Activated CD4-positive, alpha-beta T cell treated with anti-CD3 and anti-CD28 coated beads for 36 hours (primary cell): ENCODE measurements at places on chromosomes 1 and 21.

DNA sequence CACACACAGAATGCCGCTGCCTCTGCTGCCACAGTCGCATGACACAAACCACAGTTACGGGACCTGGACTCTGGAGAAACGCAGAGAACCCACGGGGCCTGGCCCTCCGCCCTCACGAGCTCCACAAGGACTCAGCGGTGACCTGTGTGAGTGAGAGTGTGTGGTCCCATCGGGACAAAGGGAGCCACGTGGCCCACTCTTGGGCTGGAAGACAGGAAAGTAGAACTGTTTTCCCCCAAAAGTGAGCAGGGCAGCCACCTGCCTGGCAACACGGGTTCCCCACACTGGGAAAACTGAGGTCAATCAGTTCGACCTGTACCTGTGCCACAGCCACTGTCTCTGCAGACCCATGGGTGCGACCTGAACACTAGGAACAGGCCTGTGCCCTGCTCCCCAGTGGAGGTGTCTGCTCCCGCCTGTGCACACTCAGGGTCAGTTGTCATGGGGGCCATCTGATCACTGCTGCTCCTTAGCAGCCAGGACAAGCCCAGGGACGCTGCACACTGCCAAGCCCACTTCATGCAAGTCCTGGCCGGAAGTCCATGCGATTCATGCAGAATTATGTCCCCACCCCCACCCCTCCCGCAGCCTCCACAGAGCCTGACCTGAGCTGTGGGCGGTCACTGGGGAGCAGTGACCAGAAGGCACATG lies 54.4 kb upstream of the ADARB1 start:
- no peak overlapping the region for H3K27ac ChIP-seq
- DNase-seq = no peak
- H3K4me3 ChIP-seq = no peak overlapping the region
- peaks cover 6% of the 10 kb centered on the region for H3K4me1 ChIP-seq
- peaks cover 27% of the 10 kb centered on the region for H3K27me3 ChIP-seq
- H3K36me3 ChIP-seq = no peaks in the 10 kb centered on the region

DNA sequence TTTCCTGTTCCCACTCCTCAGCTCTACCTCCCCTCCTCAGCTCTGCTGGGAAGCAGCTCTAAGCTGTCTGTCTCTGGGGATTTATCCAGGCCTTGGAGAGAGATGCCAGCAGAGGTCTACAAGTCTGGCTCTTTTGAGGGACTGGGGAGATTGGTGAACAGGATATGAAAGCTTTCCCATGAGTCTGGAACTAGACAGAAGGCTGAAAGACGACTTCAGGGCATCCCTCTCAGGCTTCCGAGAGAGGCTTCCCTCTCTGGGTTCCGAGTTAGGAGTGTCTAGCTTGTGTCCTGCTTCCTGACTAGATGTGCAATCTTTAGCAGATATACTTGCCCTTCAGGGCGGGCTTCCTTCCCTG lies 733 bp downstream of the TMEM35B start:
- DNase-seq = no peak
- H3K27me3 ChIP-seq = no peaks in the 10 kb centered on the region
- peaks cover 43% of the 10 kb centered on the region for H3K4me1 ChIP-seq
- H3K27ac ChIP-seq = peak overlapping the region; percentile 93
- peaks cover 23% of the 10 kb centered on the region for H3K36me3 ChIP-seq

GRCh38 chr1:15952317-15953258 lies 23.3 kb downstream of the ZBTB17 start:
- H3K4me3 ChIP-seq = peak overlapping the region; percentile 61
- peaks cover 62% of the 10 kb centered on the region for H3K36me3 ChIP-seq
- peaks cover 93% of the 10 kb centered on the region for H3K4me1 ChIP-seq
- peak; percentile 70 for DNase-seq
- H3K27ac ChIP-seq = peak overlapping the region; percentile 95

DNA sequence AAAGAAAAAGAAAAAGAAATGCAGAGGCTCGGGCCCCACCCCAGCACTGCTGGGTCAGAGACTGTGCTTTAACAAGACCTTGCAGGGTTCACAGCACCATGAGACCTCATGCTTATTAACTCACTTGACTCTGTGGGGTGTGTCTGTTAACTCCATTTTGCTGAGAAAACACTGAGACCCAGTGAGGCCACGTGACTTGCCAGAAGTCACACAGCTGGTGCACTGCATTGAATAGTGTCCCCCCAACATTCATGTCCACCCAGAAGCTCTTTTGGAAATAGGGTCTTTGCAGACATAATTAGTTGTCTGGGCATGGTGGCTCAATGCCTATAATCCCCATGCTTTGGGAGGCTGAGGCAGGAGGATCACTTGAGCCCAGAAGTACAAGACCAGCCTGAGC lies 39.7 kb downstream of the CHD5 start:
- H3K27ac ChIP-seq = no peak overlapping the region
- DNase-seq = no peak
- H3K4me3 ChIP-seq = no peak overlapping the region
- H3K27me3 ChIP-seq = no peaks in the 10 kb centered on the region

- H3K27ac ChIP-seq = peak overlapping the region; percentile 35
- H3K4me1 ChIP-seq = peaks cover 7% of the 10 kb centered on the region
- H3K36me3 ChIP-seq = no peaks in the 10 kb centered on the region
- H3K4me3 ChIP-seq = no peak overlapping the region
- peaks cover 10% of the 10 kb centered on the region for H3K27me3 ChIP-seq
These were observed 37.5 kb upstream of the SLAMF9 start for GRCh38 chr1:159991513-159991912.

DNA sequence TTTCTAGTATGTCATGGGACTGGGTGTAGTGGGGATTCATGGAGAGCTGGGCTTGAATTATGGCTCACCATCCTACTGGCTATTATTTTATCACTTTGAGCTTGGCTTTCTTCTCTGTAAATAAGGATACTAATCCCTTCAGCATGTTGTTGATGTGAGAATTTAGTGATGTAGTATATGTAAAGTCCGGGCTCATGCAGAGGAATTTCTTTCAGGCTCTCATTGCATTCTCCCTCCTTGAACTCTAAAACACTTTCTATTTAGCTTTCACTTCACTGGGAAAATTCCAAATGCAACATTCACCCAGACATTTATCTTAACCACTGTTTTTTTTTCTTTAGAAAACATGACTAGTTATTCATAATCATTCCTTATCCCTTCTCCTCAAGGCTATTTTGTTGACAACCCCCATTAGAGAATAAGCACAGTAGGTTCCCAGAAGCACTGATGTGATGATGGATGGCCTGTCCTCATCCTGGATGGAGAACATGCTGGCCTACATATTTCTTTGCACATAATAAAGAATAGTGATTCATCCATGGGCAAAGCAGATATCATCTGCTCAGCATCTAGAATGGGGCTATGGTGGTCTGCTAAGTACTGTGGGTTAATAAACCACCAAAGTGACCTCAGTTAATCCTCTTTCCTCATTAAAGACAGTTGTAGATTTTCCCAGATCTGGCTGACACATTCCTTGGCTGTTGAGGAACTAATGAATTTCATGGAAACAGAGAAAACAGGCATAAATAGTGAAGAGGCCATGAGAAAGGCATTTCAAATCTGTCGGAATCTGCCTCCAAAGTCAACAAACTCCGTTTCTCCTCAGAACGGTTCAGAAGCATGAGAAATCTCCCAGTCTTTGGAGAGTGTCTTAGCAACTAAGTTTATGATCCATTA lies 68.0 kb upstream of the CYP2J2 start:
- no peaks in the 10 kb centered on the region for H3K36me3 ChIP-seq
- no peak overlapping the region for H3K4me3 ChIP-seq
- no peak overlapping the region for H3K27ac ChIP-seq
- H3K27me3 ChIP-seq = peaks cover 5% of the 10 kb centered on the region
- no peaks in the 10 kb centered on the region for H3K4me1 ChIP-seq
- DNase-seq = no peak

DNA sequence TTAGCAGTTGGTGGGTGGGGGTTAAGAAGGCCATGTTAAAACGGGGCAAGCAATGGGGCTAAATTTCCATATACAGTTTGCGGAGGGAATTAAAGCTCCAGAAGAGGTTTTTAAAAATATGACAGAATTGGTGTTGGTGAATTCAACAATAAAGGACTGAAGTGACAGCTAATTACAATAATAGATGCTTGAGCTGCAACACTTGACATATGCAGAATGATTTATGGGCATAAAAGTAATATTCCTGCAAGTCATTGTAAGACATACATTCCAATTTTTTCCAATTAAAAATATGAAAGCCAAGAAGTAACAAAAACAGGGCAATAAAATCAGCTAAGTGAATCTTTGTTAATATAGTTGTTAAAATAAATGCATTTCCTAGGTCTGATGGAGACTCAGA lies 202.2 kb upstream of the MAP1LC3C start:
- H3K4me3 ChIP-seq = no peak overlapping the region
- no peaks in the 10 kb centered on the region for H3K36me3 ChIP-seq
- peaks cover 1% of the 10 kb centered on the region for H3K27me3 ChIP-seq
- no peak for DNase-seq
- H3K4me1 ChIP-seq = no peaks in the 10 kb centered on the region
- H3K27ac ChIP-seq = no peak overlapping the region

DNA sequence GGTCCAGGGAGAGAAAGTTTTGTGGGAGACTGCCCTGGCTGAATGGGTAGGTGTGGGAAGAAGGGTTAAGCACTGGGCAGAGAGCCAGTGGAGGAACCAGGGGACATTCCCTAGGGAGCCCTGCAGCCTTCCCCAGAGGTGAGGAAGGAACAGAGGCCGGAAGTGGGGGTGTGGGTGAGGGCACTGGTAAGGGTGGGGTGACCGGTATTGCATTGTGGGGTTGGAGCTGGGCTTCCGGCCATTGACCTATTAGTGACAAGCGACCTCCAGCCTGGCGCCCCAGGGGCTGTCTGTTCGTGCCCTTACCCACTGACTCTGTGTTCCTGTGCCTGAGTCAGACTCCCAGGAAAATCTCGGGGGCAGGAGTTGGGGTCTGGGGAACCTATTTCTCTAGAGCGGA lies 3.5 kb upstream of the TSPAN1 start:
- DNase-seq = no peak
- H3K27me3 ChIP-seq = no peaks in the 10 kb centered on the region
- no peak overlapping the region for H3K4me3 ChIP-seq
- H3K4me1 ChIP-seq = peaks cover 14% of the 10 kb centered on the region

DNA sequence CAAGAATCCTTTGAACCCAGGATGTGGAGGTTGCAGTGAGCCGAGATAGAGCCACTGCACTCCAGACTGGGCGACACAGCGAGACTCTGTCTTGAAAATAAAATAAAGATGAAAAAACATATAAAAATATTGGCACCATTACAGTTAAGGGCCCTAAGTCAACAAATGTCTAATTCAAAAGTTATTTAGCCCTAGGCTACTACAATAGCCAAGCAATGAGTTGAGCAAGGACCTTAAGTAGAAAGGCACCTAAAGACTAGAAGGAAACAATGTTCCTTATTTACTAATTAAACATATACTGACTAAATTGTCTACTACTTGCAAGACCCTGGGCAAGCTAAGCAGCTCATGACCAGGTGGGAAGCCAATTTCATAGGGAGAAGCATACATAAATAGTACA lies 4.1 kb downstream of the PIK3R3 start:
- no peak for DNase-seq
- H3K36me3 ChIP-seq = no peaks in the 10 kb centered on the region
- H3K4me1 ChIP-seq = peaks cover 12% of the 10 kb centered on the region
- H3K4me3 ChIP-seq = no peak overlapping the region
- H3K27ac ChIP-seq = no peak overlapping the region

- no peak for DNase-seq
- no peak overlapping the region for H3K4me3 ChIP-seq
- no peak overlapping the region for H3K27ac ChIP-seq
- peaks cover 5% of the 10 kb centered on the region for H3K27me3 ChIP-seq
- no peaks in the 10 kb centered on the region for H3K36me3 ChIP-seq
These were observed 20.3 kb upstream of the TTLL7 start for GRCh38 chr1:84019217-84019616.

DNA sequence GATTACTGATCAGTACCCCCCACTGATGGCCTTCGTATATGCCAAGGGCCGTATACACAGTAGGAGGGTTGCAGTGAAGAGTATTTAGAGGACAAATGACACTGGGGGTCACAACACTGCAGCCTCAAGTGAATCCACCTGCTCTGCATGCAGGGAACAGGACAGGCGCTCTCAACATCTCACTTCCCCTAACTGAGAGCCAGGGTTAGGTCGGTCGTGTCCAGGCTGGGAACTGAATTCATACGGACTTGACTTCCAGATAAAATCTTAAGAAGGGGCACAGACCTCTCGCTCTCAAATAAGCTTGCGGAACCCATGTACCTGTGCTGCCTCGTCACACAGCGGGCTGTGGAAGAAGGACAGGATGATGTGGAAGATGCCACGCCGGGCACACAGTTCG lies 22.8 kb downstream of the MRAP start:
- H3K4me3 ChIP-seq = no peak overlapping the region
- H3K27ac ChIP-seq = no peak overlapping the region
- peaks cover 67% of the 10 kb centered on the region for H3K36me3 ChIP-seq
- peaks cover 2% of the 10 kb centered on the region for H3K4me1 ChIP-seq
- no peaks in the 10 kb centered on the region for H3K27me3 ChIP-seq
- DNase-seq = no peak

- no peaks in the 10 kb centered on the region for H3K27me3 ChIP-seq
- no peaks in the 10 kb centered on the region for H3K36me3 ChIP-seq
- H3K4me3 ChIP-seq = no peak overlapping the region
- no peak for DNase-seq
- no peaks in the 10 kb centered on the region for H3K4me1 ChIP-seq
These were observed 12.5 kb upstream of the UAP1 start for GRCh38 chr1:162549001-162549400.

DNA sequence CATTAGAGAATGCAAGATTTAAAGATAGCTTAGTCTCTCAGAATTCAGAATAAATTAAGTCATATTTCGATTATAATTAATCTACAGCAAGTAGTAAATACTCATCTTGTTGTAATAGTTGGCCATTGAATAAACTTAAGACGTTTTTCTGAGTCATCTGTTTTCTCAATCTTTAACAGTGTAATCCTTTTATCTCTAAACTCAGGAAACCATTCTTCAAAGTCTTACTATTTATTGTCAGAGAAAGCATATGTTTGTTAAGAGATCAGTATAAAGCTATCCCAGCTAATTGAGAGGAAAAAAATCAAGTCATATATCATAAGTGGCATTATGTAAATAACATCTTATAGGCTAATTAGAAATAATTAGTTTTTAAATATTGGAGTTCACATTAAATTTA lies 201.2 kb upstream of the ADAMTS5 start:
- no peaks in the 10 kb centered on the region for H3K36me3 ChIP-seq
- H3K4me3 ChIP-seq = no peak overlapping the region
- no peaks in the 10 kb centered on the region for H3K27me3 ChIP-seq
- H3K4me1 ChIP-seq = no peaks in the 10 kb centered on the region
- DNase-seq = no peak
- no peak overlapping the region for H3K27ac ChIP-seq

DNA sequence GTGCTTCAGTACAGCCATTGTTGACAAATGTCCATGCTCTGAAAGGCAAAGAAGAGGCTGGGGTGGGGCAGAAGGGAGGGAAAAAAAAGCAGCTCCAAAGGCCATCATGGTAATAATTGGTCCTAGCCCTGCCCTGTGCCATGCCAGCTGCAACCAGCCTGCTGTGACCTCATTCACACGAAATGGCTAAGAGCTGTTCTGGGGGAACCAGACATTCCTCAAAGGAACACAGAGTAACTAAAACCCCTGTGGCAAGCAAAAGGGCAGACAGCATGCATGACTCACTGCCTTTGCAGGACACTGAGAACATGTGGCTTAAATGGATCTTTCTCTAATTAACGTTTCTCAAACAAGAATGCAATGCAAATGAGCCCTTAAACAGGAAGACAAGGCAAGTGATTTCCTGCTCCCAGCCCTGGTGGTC lies 42.3 kb downstream of the STYXL2 start:
- no peaks in the 10 kb centered on the region for H3K4me1 ChIP-seq
- no peak overlapping the region for H3K4me3 ChIP-seq
- DNase-seq = no peak
- peaks cover 4% of the 10 kb centered on the region for H3K27me3 ChIP-seq
